Suppressor macrophage treated with lipopolysaccharide for 4 hours (primary cell): ENCODE measurements at places on chromosomes 7 and 10.

- DNase-seq, result no peak
Measured at GRCh38 chr7:73768641-73769480, 1.2 kb downstream of the CLDN3 start.

- DNase-seq, result no peak
Measured at GRCh38 chr7:134024739-134025138, 102.4 kb upstream of the LRGUK start.

DNA sequence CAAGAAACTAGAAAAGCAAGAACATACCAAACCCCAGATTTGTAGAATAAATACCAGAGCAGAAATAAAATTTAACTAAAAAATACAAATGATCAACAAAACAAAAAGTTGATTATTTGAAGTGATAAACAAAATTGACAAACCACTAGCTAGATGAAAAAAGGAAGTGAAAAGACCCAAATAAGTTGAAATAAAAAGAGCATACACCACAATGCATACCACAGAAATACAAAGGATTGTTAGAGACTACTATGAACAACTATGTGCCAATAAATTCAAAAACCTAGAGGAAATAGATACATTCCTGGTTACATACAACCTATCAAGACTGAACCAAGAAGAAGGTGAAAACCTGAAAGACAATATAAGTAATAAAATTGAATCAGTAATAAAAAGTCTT is 333.4 kb downstream of the SH2D4B start:
- DNase-seq, result no peak

- DNase-seq, result no peak
Measured at GRCh38 chr7:88289564-88290025, 17.1 kb downstream of the STEAP4 start.

GRCh38 chr7:85705076-85705475 is 518.2 kb upstream of the SEMA3D start:
- DNase-seq, result no peak

DNA sequence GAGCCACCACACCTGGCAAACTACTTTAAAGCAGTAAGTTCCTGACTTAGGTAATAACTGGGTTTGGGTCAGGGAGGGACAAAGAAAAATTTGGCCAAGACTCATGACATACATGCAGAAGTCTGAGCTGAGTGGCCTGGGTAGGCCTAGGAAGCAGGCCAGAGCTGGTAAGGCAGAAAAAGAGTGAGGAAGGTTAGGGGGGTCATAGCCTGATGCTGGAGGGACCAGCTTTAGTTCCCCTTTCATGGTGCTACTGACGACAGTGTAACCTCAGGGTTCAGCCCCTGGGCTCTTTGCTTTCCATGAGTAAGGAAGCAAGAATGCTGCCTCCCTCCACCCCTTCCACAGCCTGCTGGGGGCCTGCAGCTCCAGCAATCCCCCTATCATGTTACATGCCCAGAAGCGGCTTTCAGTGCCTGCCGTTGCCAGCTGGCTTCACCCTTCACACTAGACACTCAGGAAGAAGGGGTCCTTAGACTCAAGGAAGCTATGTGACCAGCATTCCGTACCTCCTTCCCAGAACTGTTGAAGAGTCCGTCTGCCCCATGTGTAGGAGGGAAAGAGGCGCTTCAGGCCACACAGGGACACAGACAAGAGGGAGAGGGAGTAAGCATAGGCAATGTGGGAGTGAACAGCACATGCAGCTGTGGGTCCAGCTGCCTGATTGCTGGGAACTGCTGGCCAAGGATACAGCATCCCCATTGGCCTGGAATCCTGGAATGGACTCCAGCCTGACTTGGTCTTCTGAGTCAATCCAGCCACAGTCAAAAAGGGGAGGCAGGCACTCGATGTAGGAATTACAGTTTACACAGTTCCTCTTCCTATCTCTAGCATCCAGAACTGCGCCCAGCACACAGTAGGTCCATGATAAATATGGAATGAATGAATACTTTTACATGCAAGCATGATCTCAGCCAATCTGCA is 4.1 kb upstream of the PLAU start:
- DNase-seq, result peak; percentile 85

GRCh38 chr7:21642422-21642821 is 99.6 kb downstream of the DNAH11 start:
- DNase-seq, result no peak

GRCh38 chr7:70178787-70179186 is 580.5 kb downstream of the AUTS2 start:
- DNase-seq, result peak; percentile 62

GRCh38 chr7:78499971-78500370 is 701.4 kb downstream of the PHTF2 start:
- no peak for DNase-seq

- no peak for DNase-seq
Measured at GRCh38 chr7:150570556-150571465, 3.6 kb downstream of the GIMAP4 start.

DNA sequence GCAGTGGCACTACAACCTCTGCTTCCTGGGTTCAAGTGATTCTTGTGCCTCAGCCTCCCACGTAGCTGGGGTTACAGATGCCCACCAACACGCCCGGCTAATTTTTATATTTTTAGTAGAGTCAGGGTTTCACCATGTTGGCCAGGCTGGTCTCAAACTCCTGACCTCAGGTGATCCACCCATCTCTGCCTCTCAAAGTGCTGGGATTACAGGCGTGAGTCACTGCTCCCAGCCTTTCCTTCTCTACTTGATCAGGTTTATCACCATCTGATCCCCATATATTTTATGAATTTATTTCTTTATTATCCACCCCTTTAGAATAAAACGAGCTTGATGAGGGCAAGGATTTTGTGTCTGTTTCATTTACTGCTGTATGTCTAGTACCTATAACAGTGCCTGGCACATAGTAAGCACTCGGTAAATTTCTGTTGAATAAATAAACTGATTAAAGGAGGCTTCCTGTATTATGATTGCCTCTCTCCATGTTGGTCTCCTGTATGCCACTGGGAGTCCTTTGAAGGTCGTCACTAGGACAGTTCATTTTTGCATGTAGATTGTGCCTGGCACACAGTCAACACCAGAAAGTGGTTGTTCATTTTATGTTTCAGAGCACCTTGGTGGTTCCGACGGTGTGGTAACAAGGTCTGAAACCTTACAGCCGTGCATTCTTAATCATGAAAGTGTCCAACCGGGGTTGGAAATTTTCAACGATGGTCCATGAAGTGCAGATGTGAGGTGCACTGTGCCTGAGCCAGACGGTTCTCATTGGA is 9.6 kb upstream of the EIF3A start:
- DNase-seq, result no peak

DNA sequence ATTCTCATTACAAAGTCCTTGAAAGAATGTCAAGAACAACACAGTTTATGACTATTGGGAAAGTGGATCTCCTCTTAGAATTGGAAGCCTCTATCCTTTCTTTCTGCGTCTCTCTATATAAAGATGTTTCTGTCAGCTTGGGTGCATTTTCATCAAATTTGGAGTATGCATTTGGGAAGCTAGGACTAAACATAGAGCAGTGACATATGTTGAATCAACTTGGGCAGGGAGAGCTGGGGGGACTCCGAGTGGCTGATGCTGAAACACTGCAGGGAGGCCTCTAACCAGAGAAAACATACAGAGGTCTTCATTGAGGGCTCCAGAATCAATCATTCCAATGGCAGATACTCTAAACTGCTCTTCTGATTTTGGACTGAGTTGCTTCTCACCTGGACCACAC is 147.4 kb downstream of the PDE1C start:
- DNase-seq, result no peak

DNA sequence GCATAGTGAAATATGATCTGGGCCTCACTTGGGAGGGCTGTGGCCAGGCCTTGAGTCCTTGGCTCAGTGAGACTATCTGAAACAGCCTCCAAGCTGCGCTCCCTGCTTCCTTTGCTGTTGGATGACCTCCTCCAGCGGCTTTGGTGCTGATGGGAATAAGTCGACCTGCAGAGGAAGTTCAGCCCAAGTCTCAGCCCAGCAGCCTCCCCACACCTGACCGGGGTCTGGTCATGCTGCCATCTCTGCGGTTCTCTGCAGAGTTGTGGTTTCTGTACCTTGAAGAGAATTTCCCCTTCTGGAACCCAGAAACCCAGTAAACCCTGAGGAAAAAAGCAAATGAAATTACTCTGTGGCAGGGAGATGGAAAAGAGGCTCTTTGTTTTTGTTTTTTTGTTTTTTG is 4.6 kb upstream of the RBAK start:
- DNase-seq, result no peak

- no peak for DNase-seq
Measured at GRCh38 chr10:62133618-62134017, 135.0 kb downstream of the RTKN2 start.

DNA sequence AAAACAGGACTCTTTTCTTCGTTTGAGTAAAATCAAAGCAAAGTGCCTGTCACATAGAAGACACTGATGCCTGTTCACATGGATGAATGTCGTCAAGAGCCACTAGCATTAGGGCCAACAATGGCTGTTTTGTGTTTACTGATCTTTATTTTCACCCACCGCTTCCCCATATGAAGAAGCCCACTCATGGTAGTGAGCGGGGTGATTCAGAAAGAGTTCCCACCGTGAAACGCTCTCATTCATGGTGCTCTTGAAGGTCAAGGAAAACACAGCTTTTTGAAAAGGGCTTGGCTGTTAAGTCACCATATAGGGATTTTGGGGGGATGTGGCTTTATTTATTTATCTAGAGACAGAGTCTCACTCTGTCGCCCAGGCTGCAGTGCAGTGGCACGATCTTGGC is 12.5 kb downstream of the PROSER2 start:
- no peak for DNase-seq

DNA sequence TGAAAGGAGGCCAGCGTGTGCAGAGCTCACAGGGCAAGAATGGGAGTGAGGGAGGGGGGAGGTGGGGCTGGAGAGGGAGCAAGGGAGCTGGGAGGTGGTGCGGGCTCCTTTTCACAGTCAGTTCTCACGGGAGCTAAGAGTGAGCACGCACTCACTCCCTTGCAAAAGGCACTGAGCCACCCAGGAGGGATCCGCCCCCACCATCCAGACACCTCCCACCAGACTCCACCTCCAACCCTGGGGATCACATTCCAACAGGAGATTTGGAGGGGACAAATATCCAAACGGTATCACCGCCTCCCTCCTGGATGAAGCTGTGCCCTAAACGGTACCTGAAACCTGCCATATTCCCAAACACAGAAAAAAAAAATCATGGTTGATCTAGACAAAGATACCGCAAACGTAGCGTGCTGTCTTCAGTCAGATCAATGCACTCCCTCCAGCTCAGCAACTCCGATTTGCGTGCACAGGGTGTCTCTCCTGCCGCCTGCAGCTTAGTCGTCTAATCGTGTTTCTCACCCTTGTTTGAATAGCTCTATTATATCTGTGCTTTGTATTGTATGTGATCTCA is 20.3 kb upstream of the PRKAG2 start:
- DNase-seq, result no peak

DNA sequence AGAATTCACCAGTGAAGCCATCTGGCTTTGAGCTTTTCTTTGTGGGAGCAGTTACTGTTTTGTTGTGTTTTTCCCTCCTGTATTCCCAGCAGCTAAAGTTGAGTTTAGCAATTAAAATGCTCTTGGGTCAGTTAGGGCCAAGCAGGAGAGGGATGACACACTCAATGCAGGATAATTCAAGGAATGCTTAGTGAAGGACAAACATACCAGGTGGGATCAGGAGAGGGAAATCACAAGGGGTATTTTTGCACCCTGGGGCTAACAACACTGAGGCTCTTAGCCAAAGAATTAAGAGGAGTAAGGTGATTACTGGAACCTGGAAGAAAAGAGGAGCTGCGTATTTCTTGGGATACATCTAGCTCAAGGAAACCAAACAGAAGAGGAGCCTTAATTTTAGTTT is 82.4 kb upstream of the KCND2 start:
- DNase-seq, result no peak
